Neuronal stem cell (in vitro differentiated cells): ENCODE measurements at places on chromosomes 4 and X.

DNA sequence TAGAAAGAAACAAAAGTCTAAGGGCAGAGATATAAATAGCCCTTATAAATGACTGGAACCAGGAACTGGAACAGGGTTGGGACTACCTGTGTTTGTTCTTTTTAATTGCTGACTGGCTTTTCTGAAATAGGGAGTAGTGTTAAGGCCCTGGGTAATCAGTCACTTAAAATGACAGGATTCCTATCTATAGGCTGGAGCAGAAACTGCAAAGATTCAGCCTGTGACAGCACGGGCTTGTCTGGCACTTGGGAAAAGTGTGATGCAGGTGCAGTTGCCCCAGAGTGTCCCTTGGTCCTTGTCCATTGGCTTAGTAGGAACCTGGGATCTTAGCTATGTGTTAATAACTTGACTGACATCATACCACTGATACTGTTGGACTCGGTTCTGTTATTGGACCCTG, 14.7 kb upstream of the PLAC8 start:
- DNase-seq, result no peak

- DNase-seq, result no peak
These were observed 92.2 kb upstream of the GPR34 start for GRCh38 chrX:41596596-41596995.

- no peak for DNase-seq
These were observed 7.7 kb upstream of the WDR13 start for GRCh38 chrX:48589482-48590162.

GRCh38 chr4:138327338-138327737, 85.2 kb upstream of the SLC7A11 start:
- no peak for DNase-seq

- no peak for DNase-seq
These were observed 57.7 kb downstream of the PRPS1 start for GRCh38 chrX:107686026-107686425.

GRCh38 chr4:106497271-106497670, 128.7 kb upstream of the GIMD1 start:
- no peak for DNase-seq

- DNase-seq, result no peak
These were observed 30.7 kb upstream of the SGMS2 start for GRCh38 chr4:107793996-107794395.

DNA sequence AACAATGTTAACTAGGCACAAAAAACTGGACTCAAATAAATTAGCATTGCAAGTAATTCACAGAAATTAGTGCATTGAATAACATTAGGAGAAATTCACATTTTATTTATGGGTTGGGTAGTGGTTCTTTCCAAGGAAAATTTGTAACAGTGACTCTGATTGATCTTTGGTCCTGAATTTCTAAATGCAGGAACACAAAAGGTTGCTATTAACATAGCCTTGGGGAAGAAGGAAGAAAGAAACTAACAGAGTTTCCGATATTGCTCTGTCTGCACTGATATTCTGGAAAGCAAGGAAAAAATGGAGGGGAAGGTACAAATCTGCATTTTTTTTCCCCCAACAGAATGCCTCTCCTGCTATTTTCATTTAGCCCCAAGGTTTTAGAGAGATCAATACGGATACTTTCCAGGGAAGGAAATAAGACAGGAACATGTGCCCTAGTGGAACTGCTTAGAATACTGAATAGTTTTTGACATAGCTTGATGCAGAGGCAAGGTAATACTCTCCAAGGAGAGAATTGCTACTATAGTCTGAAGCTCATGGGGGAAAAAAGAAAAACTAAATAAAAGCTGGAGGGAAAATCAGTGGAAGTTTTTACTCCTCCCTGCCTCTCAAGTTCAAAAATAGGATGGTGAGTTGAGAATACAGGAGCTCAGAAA, 490.1 kb downstream of the RAPGEF2 start:
- DNase-seq, result no peak

- no peak for DNase-seq
These were observed 110.3 kb upstream of the SCML1 start for GRCh38 chrX:17627026-17627425.

DNA sequence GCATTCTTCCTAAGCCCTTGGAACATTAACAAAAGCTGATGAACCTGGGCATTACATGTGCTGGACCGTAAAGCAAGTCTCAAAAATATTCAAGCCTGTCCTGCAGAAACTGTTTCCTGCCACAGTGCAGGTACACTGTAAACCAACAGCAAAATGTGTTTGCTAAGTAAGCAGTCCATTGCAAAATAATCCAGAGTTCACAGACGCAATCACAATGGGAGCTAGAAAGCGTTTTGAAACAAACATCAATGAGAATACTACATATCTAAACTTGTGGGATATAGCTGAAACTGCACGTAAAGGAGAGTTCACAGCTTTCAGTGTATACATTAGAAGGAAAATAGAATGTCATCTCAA, 61.6 kb downstream of the RGS12 start:
- DNase-seq, result no peak
